ENCODE measurements at places on chromosomes 12 and 14.

DNA sequence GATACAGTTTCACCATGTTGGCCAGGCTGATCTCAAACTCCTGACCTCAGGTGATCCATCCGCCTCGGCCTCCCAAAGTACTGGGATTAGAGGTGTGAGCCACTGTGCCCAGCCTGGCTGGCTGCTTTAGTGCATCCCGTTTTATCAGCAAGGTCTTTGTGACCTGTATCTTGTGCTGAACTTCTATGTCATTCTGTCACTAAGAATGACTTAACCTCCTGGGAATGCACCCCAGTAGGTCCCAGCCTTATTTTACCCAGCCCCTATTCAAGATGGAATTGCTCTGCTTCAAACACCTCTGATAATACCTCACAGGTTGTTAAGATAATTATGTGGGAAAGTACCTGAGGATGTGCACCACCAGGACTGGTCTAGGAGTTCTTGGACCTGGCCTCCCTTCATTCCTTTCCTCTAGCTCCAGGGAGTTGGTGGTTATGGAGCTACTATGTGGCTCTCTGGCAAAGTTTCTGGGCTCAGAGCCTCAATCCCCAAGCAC, 26.1 kb upstream of the JPH4 start:
- DNase-seq = no peak

GRCh38 chr12:28925719-28926376, 223.2 kb upstream of the FAR2 start:
- no peak for DNase-seq

GRCh38 chr14:33573301-33573880, 377.5 kb downstream of the EGLN3 start:
- no peak for DNase-seq

DNA sequence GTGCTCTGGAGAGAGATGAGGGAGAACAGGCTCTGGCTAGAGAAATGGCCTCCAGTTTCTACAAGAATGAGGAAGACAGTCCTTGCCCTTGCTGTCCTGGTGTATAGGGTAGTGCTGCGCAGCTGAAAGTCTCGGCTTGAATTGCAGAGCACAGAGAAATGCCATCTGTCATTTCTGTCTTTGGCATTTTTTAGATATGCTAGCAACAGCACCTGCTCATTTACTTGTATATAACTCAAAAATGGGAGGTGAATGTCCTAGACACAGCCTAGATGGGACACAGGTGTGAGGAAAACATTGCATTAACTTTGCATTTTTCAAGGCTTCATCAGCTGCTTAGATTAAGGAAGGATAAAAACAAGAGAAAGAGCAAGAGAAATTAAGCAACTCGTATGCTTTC, 35.8 kb downstream of the GPR19 start:
- no peak for DNase-seq

GRCh38 chr12:65420941-65421340, 142.5 kb downstream of the MSRB3 start:
- DNase-seq = no peak

- no peak for DNase-seq
These were observed 138.3 kb downstream of the PLXNC1 start for GRCh38 chr12:94286583-94287244.

- DNase-seq = no peak
These were observed 153.1 kb upstream of the CCND2 start for GRCh38 chr12:4120316-4120917.

GRCh38 chr14:80587096-80587724, 354.3 kb downstream of the CEP128 start:
- DNase-seq = no peak

DNA sequence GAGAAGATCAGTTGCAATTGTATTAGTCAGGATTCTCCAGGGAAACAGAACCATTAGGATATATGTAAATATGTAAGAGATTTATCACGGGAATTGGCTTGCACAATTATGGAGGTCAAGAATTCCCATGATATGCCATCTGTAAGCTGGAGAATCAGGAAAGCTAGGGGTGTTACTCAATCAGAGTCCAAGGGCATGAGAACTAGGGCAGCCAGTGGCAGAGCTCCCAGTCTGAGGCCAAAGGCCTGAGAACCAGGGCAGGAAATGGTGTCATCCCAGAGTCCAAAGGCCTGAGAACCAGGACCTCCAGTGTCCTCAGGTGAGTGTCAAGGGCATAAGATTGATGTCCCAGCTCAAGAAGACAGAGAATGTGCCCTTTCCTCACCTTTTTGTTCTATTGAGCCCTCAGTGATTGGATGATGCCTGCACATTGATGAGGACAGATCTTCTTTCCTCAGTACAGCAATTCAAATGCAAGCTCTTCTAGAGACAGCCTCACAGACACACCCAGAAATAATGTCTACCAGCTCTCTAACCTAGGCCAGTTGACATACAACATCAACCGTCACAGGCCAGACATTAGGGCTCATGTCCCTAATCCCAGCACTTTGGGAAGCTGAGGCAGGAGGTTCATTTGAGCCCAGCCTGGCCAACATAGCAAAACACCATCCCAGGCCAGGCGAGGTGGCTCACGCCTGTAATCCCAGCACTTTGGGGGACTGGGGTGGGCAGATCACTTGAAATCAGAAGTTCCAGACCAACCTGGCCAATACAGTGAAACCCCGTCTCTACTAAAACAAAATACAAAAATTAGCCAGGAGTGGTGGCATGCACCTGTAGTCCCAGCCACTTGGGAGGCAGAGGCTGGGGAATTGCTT, 34.9 kb upstream of the ZNF740 start:
- no peak for DNase-seq

DNA sequence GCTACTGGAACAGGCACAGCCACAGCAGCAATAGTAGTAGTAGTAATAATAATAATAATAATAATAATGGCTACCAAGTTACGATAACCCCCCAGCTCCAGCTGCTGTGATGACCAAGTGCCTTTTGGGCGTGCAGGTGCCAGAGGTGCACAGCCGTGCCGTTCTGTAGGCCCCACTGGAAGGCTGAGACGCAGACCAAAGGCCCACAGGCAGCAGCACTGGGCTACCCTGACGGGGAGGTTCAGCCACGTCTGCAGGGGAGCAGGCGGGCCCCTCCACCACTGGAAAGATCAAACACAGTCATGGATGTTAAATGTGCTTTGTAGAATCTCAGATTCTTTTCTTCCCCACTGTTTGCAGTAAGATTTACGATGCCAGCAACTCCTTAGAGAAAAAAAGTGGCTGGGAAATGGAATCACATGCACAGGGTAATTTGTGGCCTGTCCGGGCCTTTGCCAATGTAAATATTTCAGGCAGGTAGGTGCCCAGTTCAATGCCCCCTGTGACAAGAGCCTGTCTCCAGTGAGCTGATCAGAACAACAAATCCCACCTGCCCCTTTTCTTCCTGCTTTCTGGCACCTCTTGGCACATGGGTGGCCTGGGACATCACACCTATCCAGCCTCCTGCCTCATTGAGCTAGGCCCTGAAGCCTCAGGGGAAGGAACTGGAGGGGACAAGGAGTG, 32.6 kb downstream of the CCDC85C start:
- no peak for DNase-seq

Measured in stimulated activated CD4-positive, alpha-beta T cell treated with anti-CD3 and anti-CD28 coated beads, Interleukin-1b, Interleukin-23, amount 100 ng/mL, for 1 hour (primary cell).